ENCODE measurements at places on chromosomes 2 and 18.

DNA sequence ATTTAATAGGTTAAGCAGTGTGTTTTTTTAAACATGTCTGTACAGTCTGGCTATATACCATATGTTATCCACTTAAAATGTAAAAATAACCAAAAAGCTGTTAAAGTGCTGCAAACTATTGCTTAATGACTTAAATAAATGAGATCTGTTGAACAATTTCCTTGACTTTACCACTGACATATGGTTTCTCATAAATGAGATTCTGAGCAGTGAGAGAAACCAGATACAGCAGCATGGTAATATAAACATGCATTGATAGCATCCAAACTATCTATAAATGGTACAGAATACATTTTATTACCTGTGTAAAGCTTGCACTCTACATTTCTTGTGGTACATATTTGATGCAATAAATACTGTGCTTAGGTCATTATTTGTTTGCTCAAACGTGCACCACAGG is 36.3 kb upstream of the TTC21B start:
- DNase-seq: no peak
- no peaks in the 10 kb centered on the region for H3K27me3 ChIP-seq
- H3K4me3 ChIP-seq: no peak overlapping the region

- H3K4me3 ChIP-seq: peak overlapping the region; percentile 71
- H3K27me3 ChIP-seq: no peaks in the 10 kb centered on the region
- peak overlapping the region; percentile 88 for H3K27ac ChIP-seq
Observed at GRCh38 chr2:216690853-216691741, 4.3 kb downstream of the IGFBP5 start.

- peaks cover 39% of the 10 kb centered on the region for H3K4me1 ChIP-seq
- peak overlapping the region; percentile 75 for H3K27ac ChIP-seq
- no peaks in the 10 kb centered on the region for H3K36me3 ChIP-seq
- DNase-seq: no peak
- H3K27me3 ChIP-seq: no peaks in the 10 kb centered on the region
Observed at GRCh38 chr2:33167622-33168245, 221.0 kb downstream of the LTBP1 start.

DNA sequence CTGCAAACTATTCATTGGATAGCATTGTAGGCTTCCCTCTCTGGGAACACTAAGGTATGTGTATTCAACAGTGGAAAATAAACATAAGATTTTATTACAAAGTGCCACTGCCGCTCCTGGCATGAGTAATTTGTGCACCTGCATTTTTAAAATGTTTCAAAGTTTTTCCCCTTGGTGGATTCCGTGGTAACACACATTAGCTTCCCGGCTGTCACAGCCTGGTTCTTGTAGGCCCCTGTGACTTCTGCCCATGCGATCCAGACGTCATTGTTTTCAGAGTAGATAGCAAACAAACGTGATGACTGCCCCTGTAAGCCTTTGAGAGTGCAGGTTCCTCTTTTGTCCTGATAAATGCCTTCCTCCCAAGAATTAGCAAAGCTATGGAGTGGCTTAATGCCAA is 421.0 kb downstream of the ZNF521 start:
- no peak overlapping the region for H3K4me3 ChIP-seq
- DNase-seq: no peak
- no peaks in the 10 kb centered on the region for H3K27me3 ChIP-seq
- no peak overlapping the region for H3K27ac ChIP-seq
- H3K4me1 ChIP-seq: no peaks in the 10 kb centered on the region

- DNase-seq: no peak
- peak overlapping the region; percentile 98 for H3K27ac ChIP-seq
- no peaks in the 10 kb centered on the region for H3K27me3 ChIP-seq
- no peaks in the 10 kb centered on the region for H3K4me1 ChIP-seq
- H3K4me3 ChIP-seq: no peak overlapping the region
Observed at GRCh38 chr2:28620291-28620793, 124.5 kb downstream of the PLB1 start.

- H3K27me3 ChIP-seq: no peaks in the 10 kb centered on the region
- DNase-seq: no peak
- no peaks in the 10 kb centered on the region for H3K4me1 ChIP-seq
- no peak overlapping the region for H3K4me3 ChIP-seq
- no peak overlapping the region for H3K27ac ChIP-seq
Observed at GRCh38 chr2:241574911-241575623, 16.5 kb downstream of the BOK start.

DNA sequence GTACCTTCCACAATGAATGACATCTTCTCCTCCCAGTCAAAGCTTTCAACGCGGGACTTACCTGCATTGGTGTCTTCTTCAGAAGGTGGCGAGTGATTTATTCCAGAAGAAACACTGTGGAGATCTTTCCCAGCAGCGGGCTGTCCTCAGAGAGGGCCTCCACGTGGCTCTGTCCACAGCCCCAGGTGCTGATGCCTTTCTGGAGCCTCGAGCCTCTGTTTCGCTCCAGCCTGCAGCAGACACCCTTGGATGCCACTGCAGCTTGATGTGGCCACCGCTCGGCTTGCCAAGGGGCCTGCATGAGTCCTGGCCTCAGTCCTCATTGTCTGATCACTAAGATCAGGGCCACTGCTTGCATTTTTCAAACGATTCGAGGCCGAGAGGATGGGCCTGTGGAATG is 46.6 kb upstream of the GALR1 start:
- H3K4me1 ChIP-seq: peaks cover 11% of the 10 kb centered on the region
- DNase-seq: no peak
- H3K27ac ChIP-seq: no peak overlapping the region
- no peak overlapping the region for H3K4me3 ChIP-seq
- H3K36me3 ChIP-seq: no peaks in the 10 kb centered on the region
- H3K27me3 ChIP-seq: no peaks in the 10 kb centered on the region

DNA sequence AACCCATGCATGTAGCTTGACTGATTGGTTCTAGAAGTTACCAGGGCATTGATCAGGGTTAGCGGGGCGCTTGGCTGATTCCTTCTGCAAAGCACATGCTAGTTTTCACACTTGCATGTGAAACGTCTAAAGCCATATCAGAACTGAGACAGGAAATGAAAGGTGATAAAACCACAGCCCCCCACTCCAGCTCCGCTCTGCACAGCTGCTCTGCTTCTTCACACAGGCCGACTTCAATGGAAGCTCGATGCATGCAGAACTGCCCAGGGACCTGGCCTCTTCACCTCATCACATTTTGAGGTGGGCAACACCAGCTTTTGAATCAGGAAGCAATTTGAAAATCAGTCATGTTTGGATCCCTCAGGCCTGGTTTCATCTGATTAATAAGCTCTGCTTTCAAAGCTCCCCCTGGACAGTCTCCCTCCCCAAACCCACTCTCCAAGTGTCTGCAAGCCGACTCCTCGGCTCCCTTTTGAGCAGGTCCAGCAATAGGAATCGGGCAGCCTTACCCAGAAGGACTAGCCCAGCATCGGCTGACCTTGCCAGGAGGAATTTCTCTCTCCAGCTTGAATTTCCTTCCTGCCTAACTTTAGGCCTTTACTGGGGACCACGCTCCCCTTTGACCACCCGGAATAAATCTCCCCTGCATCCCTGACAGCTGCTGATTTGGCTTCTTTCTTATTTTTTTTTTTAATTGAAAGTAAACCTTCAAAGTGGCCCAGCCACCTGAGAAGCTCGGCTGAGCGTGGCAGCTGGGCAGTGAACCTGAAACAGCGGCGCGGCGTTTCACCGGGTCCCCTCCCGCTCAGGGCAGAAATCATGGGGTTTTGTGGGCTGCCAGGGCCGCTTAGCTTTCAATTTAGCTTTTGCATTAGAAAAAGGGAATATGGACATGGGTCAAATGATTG is 31.7 kb downstream of the HRH4 start:
- no peak for DNase-seq
- no peak overlapping the region for H3K27ac ChIP-seq
- H3K27me3 ChIP-seq: no peaks in the 10 kb centered on the region
- H3K4me3 ChIP-seq: no peak overlapping the region

GRCh38 chr18:58674863-58675472 is 3.7 kb downstream of the MALT1 start:
- no peaks in the 10 kb centered on the region for H3K36me3 ChIP-seq
- no peak for DNase-seq
- H3K27ac ChIP-seq: no peak overlapping the region
- H3K27me3 ChIP-seq: no peaks in the 10 kb centered on the region
- peaks cover 8% of the 10 kb centered on the region for H3K4me1 ChIP-seq
- no peak overlapping the region for H3K4me3 ChIP-seq

DNA sequence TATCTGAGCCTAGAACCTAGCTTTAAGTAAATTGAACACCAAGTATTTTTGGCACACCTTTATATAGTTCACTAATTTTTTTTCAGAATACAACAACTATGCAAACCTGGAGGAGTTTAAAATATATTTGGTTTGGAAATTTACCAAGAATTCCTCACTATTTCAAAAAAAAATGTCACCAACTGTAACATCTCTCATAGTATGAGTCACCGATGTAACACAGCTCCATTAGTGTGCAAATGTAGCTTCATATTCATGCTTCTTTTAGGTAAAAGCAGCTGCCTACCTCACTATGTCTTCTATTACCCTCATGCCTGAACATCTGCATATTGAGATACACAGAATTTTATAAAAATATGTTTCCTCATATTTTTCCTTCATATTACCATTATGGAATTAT is 80.5 kb downstream of the NRXN1 start:
- H3K4me3 ChIP-seq: no peak overlapping the region
- no peaks in the 10 kb centered on the region for H3K27me3 ChIP-seq
- no peaks in the 10 kb centered on the region for H3K4me1 ChIP-seq

- H3K27ac ChIP-seq: no peak overlapping the region
- no peaks in the 10 kb centered on the region for H3K4me1 ChIP-seq
- no peaks in the 10 kb centered on the region for H3K36me3 ChIP-seq
- H3K4me3 ChIP-seq: no peak overlapping the region
- no peaks in the 10 kb centered on the region for H3K27me3 ChIP-seq
Observed at GRCh38 chr2:128591861-128592822, 273.5 kb upstream of the HS6ST1 start.

DNA sequence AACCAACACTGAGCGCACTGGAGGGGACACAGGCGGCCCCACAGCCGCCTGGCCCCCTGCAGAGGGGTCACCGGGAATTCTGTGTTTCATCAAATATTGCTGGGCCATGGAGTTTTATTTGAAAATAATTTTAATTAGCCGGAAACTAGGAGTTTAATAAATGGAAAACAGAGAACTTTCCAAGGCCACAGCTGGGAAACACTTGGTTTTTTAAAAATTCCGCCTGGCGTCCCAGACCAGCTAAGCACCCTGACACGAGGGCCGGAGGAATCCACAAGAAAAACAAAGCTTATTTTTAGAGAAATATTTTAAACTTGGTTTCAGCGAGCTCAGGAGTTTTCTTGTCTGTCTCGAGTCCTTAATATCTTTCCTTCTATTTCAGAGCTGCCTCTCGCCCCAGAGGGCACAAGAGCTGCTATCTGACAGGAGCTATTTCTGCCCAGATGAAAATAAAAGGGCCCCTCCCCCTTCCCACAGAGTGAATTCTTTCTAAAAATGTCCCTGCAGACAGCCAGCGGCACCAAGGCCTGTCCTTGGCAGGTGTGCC is 8.2 kb downstream of the ZFP36L2 start:
- peak overlapping the region; percentile 89 for H3K4me3 ChIP-seq
- peak overlapping the region; percentile 99 for H3K27ac ChIP-seq
- H3K4me1 ChIP-seq: peaks cover 82% of the 10 kb centered on the region

- no peaks in the 10 kb centered on the region for H3K27me3 ChIP-seq
- no peak for DNase-seq
- H3K36me3 ChIP-seq: no peaks in the 10 kb centered on the region
- H3K27ac ChIP-seq: no peak overlapping the region
- H3K4me3 ChIP-seq: no peak overlapping the region
Observed at GRCh38 chr2:17573804-17574175, 33.3 kb downstream of the VSNL1 start.

DNA sequence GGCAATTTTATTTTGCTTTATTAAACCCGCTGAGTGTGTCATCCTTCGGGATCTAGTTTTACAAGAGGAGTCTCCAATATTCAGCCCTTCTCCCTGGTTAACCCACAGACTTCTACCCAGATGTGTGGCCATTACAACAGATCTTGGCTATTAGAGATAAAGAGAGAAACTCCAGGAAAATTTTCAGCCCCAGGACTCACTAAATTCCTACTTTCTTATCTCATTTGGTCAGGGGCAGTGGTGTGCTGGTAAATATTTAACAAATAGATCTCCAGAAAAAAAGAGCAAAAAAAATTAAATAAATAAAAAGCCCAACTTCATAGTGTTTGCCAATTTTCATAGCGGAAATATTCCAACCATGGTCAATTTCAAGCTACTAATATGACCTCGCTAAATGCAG is 168.4 kb downstream of the RND3 start:
- H3K4me3 ChIP-seq: no peak overlapping the region
- no peaks in the 10 kb centered on the region for H3K36me3 ChIP-seq
- DNase-seq: no peak
- no peaks in the 10 kb centered on the region for H3K27me3 ChIP-seq
- peaks cover 16% of the 10 kb centered on the region for H3K4me1 ChIP-seq
- H3K27ac ChIP-seq: no peak overlapping the region

DNA sequence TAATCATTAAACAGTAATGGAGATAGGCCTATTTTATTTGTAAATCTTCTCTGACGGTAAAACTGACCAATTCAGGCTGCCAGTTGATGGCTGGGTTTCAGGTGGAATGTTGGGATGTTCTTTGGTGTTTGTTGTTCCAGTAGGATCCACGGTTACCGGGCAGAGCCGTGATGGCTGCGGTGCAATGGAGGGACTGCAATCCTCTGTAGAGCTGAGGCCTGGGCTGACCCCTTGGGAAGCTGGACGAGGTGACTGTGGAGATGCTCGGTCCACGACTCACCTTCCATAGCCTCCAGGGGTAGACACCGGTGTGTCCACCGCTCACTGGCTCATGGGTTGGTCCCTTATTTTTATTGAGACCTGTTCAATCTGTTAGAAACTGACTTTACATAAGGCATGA is 42.5 kb downstream of the ZNF519 start:
- no peaks in the 10 kb centered on the region for H3K4me1 ChIP-seq
- H3K4me3 ChIP-seq: no peak overlapping the region
- H3K27ac ChIP-seq: no peak overlapping the region
- H3K27me3 ChIP-seq: no peaks in the 10 kb centered on the region
- H3K36me3 ChIP-seq: no peaks in the 10 kb centered on the region

DNA sequence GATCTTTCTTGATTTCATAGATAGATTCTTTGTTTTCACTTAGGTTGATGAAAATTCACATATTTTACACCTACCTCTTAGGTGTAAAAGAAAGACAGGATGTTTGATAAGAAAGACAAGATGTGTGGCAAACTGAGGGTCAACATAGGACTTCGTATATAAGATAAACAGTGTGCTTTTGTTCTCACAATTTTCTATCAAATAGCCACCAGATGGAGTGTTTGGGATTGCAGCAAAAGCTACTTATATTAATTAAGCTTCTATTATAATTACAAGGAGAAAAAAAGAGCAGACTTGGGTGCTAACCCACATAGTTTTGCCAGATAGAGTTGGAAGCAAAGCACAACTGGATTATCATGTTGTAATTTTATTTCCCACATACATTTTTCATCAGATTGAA is 232.9 kb downstream of the CDH7 start:
- H3K27ac ChIP-seq: no peak overlapping the region
- no peak for DNase-seq
- no peak overlapping the region for H3K4me3 ChIP-seq
- no peaks in the 10 kb centered on the region for H3K4me1 ChIP-seq

Measured in tibial artery (tissue), 4 donors.